Neural progenitor cell (in vitro differentiated cells): ENCODE measurements at places on chromosomes 11 and 22. TPM values are rescaled to one million over a fixed set of nuclear protein-coding genes. Genes with fewer than 3 reads are reported as not detected.

DNA sequence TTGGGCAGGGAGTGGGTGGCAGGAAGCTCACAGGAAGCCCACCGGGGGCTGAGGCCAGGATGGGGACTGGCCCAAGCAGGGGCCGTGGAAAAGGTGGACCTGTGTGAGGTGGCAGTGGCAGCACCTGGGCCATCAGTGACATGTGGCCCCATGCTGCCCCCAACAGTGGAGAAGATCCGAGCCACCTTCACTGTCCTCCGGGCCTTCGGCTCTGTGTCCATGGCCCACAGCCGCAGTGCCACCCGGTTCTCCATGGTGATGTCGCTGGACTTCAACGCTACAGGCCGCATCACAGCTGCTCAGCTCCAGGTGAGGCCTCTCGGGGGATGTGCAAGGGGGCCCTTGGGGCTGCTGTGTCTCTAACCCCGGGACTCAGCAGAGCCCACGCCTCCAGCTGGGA is 37.9 kb downstream of the MYO18B start:
- no peak for DNase-seq

Gene SCN2B
- 0.15 and 0.37 TPM in 2 replicates for total RNA-seq

Gene OR6T1
- total RNA-seq, result not detected in 2 replicates

Gene KRTAP5-4
- total RNA-seq, result not detected in 2 replicates

- no peak for DNase-seq
Observed at GRCh38 chr22:18057568-18058209, 20.1 kb upstream of the PEX26 start.

DNA sequence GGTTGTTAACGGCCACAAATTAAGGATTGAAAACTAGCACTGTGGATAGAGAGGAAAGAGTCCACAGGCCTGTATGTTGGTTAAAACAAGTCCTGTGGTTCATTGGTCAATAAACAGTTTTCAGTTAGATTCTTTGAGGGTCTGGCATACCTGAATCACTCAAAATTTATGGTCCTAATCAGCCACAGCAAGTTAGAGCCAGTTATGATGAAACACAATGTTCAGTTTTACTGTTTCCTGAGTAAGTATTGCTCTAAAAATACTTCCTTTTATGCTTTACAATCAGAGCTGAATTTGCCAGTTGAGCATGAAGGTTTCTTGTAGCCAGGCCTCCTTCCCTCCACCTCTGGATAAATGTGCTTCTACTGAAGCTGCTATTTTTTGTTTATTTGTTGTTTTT is 12.9 kb upstream of the CAT start:
- DNase-seq, result no peak

GRCh38 chr11:18769802-18770456 is 21.7 kb downstream of the PTPN5 start:
- no peak for DNase-seq

- DNase-seq, result peak; percentile 77
Observed at GRCh38 chr22:33579448-33580093, 340.7 kb downstream of the LARGE1 start.

DNA sequence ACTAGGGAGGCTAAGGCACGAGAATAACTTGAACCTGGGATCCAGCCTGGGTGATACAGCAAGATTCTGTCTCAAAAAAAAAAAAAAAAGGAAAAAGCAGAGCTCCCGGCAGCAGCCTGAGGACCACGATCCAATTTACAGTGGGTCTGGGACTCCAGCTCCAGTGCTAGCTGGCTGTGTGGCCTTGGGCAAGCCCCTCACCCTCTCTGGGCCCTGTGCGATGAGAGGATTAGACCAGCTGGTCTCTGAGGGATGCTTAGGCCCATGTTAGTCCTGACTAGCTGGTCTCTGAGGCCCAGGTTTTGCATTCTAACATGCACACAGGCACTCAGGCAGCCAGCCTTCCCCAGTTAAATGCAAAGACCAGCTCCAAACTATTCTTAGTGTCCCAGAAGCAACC is 13.7 kb downstream of the CARD10 start:
- no peak for DNase-seq

Gene TMEM121B
- total RNA-seq, result 2.8 and 5.0 TPM in 2 replicates

GRCh38 chr11:1301220-1302000 is 8.0 kb downstream of the TOLLIP start:
- no peak for DNase-seq

Gene PAX6
- 190 and 215 TPM in 2 replicates for total RNA-seq

Gene PARVG
- total RNA-seq, result 0.15 TPM in 1 of 2 replicates, not detected in the other

- peak; percentile 70 for DNase-seq
Observed at GRCh38 chr22:39013942-39014722, at the start of gene APOBEC3C. TSS of gene APOBEC3C (plus strand) at chr22:39014257. CDS start at chr22:39014363, 106 bp downstream.

Gene TMEM9B
- total RNA-seq, result 16.0 and 17.6 TPM in 2 replicates

GRCh38 chr11:76589964-76590950 is 80.3 kb downstream of the LRRC32 start:
- DNase-seq, result peak; percentile 50

DNA sequence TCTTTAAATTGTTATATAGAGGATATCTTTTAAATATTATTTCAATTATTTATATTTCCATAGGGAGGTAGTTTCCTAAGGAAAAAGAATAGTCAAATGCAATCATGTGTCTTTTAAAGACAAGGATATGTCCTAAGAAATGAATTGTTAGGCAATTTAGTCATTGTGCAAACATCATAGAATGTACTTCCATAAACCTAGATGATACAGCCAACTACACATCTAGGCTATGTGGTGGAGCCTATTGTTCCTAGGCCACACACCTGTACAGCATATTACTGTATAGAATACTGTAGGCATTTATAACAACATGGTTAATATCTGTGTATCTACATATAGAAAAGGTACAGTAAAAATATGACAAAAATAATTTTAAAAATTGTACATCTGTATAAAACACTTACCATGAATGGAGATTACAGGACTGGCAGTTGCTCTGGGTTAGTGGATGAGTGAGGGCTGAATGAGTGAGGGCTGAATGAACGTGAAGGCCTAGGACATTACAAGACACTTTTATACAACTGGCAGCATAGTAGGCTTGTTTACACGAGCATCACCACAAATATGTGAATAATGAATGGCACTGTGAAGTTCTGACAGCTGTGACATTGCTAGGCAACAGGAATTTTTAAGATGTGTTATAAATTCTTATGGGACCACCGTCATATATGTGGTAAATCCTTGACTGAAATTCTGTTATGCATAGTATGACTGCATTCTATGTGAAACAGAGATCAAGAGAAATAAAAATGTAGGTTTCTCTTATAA is 1879.0 kb upstream of the RAG2 start:
- no peak for DNase-seq

GRCh38 chr11:42407341-42407740 is 904.5 kb upstream of the API5 start:
- DNase-seq, result peak; percentile 99

- no peak for DNase-seq
Observed at GRCh38 chr11:85742873-85743275, 56.9 kb upstream of the CCDC89 start.

DNA sequence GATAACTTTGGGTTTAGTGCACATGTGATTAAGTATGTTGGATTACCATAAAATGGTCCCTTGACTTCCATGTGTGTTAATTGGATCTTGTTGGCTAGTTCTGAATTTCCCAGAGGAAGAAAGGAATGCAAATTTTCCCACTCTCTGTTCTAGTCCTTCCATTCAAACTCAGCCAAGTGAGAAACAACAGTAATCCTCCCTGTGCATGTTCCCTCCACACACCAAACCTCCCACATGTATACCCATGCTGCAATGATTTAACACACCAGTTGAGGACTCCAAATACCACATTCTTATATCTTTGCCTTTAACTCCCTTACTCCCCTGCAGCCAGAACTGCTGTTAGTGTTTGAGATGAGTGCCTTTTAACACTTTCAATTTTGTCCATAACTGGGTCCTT is 1158.9 kb downstream of the DLG2 start:
- peak; percentile 77 for DNase-seq

DNA sequence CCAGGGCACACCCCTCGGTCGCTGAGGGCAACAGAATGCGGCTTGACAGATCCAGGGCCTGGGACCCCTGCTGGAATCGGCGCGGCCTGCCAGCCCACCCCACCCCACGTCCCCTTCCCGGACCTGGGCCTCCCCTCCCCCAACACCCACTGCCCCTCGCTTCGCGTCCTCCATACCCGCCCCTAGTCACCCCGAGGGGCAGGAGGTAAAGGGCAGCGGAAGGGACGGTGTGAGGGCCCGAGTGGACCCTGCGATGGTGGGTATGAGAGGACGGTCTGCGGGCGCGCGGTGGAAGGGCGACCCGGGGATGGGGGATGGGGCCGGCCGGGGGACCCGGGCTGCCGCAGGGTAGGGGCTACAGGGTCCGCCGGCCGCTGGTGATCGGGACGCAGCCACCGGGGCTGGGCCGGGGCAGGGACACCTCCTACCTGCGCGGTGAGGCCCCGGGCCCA is 311 bp downstream of the APBB1 start:
- peak; percentile 76 for DNase-seq
